ENCODE measurements at places on chromosomes 1 and 21.

- DNase-seq, result no peak
Observed at GRCh38 chr1:179924268-179924667, 30.3 kb upstream of the CEP350 start.

DNA sequence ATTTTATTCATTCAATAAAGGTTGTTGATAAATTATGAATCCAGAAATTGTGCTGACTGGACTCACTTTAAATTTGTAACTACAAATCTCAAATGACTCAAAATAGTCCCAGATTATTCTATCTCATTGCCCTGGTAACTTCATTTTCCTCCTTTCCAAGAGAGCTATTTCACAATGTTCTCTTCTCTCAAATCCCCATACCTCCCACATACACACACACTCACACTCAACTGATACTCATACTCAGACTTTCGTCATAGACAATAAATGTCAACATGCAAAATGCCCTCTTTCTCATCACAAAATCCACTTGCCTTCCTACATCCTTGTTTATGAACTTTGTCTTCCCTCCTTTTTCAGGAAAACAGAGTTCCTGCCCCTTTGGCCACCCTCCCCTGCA lies 33.3 kb downstream of the EXTL2 start:
- no peak for DNase-seq

GRCh38 chr1:97864615-97865014 lies 56.2 kb downstream of the DPYD start:
- no peak for DNase-seq

DNA sequence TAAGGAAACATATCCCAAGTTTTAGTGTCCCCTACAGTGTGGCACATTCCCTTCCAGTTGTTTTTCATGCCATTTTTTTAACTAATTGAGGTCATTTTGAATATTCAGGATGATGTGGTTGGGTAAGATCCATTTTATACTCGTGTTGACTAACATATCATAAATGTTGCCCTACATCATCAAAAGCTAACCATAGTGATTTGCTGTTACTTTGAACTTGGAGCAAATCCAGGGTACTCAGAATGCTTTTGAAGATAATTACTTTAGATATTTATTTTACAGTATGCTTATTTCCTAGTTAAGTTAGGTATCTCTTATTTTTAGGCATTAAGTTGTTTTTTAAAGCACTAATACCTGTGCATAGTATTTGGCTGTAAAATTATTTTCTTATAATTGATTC lies 57.8 kb downstream of the DYRK1A start:
- DNase-seq, result no peak

- no peak for DNase-seq
Observed at GRCh38 chr1:44481701-44482100, 76.6 kb downstream of the RNF220 start.

GRCh38 chr1:175493321-175494010 lies 249.9 kb downstream of the TNR start:
- DNase-seq, result no peak

DNA sequence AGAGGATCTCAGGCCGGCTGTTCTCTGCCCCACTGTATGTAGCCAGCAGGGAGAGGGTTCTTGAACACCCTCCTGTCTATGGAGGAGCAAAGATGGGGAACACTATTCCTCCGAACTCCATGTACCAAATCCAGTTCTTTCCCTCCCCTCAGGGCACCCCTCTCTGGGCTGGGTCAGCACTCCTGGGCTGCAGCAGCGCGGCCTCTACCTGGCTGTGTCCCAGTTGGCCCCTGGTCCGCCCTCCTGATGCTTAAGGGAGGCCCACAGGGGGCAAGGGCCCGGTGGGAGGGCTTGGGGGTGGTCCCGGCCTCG lies 471 bp upstream of the ADPRS start:
- no peak for DNase-seq

- no peak for DNase-seq
Observed at GRCh38 chr21:32410916-32411315, 1.6 kb upstream of the EVA1C start.

Measured in stimulated activated CD8-positive, alpha-beta memory T cell treated with anti-CD3 and anti-CD28 coated beads, Interleukin-7, amount 100 ng/mL, for 1 hour (primary cell).